ENCODE measurements at places on chromosomes 1 and 21.

DNA sequence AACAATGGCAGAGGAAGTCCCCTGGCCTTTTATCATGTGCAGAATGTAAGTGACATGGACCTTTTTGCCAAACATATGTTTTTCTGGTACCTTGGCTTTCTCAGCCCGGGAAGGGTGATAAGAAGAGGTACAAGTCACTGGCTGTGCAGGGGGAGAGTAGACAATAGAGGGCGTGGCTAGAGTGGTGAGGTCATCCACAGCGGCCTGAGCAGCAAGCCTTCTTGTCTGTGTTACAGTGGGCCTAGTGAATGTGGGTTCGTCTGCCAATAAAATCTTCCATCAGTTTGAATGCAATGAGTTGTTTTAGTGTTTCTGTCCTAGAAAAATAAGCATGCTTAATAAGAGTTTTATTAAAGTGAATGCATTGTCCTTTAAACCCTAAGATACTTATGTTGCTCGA is 59.0 kb upstream of the PGD start:
- no peak for DNase-seq

GRCh38 chr21:41009398-41010100 is 158.4 kb upstream of the BACE2 start:
- no peak for DNase-seq

GRCh38 chr1:156841295-156841855 is 17.5 kb downstream of the INSRR start:
- DNase-seq = no peak

DNA sequence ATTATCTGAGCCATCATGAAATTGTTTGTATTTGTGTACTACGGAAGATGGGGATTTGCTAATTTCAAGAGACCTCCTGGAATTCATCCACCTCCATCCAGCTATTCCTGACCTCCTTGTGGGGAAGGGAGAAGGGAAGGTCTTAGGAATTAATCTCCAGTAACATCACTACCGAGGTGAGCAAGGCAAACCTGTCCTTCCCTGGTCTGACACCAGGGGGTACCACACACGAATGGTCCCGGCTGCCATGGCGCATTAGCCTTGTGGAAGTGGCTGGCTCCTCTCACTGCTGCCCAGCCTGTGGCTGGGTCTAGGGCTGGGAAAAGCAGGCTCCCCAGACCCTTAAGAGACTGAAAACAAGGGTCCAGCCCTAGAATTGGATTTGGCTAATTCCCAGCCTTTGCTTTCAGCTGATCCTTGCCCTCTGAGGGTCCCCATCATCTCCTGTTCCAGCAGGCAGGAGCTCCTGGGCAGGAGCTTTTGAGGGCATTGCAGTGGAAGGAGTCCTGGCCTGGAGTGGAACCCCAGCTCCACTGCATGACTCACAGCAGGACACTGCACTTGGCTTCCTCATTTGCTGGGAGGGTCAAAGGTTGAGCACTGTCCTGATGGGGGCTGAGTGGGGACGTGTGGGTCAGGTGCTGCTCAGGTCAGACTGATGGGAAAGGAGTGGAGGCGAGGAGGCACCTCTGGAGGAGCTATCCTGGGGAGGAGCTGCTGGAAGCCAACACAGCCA is 34.8 kb downstream of the RIMS3 start:
- DNase-seq = no peak

GRCh38 chr1:212542761-212543187 is 65.8 kb upstream of the ATF3 start:
- no peak for DNase-seq
